ENCODE measurements at places on chromosomes 1 and 21.
A peak's percentile ranks its signal among the peaks of the same experiment; 100 is the strongest.

DNA sequence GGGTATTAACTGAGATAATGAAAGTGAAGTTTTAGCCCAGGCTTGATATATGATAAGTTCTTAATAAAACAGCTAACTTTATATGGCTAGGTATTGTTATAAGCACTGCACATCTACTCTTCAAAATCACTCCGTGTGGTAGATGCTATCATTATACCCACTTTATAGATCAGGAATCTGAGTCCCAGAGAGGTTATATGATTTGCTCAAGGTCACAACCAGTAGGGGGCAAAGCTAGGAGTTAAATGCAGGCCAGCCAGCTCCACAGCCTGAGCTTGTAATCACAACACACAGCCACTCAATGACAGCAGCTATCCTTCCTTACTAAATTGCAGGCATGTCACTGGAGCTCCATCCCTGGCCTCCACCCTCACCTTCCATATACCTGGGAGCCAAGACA is 115.8 kb downstream of the CAPN8 start:
- DNase-seq = no peak

GRCh38 chr1:201111672-201112071 is 554 bp downstream of the CACNA1S start:
- no peak for DNase-seq

GRCh38 chr1:90339811-90340210 is 344.9 kb downstream of the ZNF326 start:
- DNase-seq = no peak

- DNase-seq = no peak
Measured at GRCh38 chr1:26789931-26790330, 2.2 kb downstream of the PIGV start.

DNA sequence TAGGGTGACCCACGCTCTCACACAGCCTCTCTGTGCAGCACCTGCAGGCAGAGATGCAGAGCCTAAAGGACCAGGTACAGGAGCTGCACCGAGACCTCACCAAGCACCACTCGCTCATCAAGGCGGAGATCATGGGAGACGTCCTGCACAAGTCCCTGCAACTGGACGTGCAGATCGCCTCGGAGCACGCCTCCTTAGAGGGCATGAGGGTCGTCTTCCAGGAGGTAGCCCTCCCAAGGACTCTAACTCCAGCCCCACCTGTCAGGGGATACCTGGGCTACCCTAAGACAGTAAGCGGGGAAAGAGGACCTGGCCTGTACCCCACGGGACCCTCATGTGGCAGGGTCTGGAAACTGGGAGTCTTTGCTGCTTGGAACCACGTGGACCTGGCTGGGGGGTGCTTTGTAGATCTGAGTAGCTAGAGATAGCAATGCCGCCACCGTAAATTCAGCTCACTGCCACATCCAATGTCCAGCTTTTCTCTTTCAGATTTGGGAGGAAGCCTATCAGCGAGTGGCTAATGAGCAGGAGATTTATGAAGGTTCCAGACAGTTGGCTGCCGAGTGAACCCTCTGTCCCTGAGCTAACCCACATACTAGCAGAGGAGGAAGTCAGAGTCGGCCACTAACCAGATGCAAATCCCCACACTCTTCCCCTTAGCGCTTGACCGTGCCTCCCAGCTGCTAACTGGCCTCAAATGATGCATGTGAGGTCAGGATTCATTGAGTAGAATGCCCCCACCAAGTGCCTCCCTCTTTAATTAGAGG is 6.5 kb downstream of the RNF207 start:
- DNase-seq = no peak

DNA sequence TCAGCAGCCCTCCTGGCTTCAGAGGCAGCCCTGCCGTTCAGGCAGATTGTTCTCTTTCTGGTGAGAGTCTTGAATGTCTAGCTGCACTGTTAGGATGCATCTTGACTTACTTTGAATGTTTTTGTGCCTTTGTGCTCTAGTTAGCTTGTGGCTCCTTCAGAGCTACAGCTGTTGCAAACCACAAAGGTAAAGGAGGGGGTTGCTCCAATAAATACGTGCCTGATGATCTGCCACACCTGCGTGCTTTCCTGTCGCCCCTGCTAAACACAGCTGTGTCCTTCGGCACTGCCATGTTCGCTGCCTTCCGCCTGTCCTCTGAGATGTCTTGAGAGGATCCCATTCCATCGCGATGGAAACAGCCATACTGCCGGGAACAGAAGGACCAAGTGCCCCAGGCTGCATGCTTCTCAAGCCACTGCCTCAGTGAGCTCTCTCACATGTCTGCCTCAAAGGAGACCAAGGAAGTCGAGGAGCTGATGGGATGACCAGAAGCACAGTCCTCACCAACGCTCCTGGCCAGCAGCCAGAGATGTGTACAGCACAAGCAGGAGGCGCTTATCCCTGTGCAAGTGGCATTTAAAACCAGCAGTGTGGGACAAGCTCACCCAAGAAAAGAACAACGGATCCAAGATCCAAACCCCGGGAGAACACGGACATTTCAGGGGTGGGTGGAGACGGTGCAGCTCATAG is 12.0 kb upstream of the SMIM12 start:
- no peak for DNase-seq

GRCh38 chr1:22114083-22115012 is 28.5 kb downstream of the WNT4 start:
- no peak for DNase-seq

DNA sequence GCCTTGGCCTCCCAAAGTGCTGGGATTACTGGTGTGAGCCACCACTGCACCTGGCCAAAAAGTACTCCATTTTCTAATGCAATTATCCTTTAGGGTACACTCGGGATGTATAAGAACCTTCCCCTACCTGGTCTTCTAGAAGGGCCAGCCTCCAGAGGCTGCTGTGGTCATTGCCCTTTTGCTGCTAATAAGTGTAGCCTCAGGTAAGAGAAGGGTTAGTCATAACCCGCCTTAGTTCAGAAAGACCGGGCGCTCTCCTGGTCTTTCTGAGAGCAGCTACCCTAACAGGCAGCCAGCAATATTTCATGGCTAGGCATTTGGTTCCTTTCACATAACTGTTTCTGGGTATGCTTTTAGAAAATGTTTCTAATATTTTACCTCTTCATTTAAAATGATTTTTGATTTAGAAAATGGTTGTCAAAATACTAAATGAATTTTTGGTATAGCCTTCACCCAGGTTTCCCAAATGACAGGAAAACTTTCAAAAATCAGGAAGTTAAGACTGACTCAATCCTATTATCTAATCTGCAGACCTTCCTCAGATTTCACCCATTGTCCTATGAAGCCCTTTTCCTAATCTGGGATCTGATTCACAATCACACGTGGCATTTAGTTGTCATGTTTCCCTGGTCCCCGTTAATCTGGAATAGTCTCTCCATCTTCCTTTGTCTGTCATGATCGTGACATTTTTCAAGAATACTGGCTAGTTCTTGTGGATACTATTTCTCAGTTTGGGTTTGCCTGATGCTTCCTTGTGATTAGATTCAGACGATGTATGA is 479.0 kb downstream of the SIPA1L2 start:
- DNase-seq = no peak

DNA sequence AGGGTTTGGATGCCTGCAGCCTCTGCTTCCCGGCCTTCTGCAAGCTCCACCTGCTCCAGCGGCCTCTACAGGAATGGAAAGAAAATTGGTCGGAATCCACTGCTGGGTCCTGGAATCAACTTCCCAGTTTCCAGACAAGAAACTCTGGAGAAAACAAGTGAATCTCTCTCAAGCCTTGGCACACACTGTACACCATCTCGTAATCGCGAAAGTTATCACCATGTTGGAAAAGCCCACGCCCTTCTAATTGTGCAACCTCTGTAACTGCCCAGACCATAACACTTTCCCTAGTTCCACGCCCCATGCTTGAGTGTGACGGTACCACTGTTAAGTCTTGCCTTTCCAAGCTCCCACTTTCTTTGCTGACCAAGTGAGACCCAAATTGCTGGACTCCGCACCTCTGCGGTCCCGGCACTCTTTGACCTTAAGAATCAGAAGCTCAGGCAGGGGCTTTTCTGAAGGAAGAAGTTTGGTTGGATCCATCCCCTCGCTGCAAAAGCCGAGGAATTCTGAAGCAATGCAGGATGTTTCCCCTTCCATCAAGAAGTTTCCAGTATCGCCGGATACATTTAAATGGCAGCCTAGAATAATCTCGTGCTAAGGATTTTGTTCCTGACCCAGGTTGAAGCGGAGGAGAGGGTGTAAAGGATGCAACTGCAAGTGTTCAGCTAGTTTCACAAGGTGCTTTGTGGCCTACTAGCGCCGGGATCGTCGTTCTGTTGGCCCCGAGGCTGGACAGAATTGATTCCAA is 6.2 kb downstream of the NR5A2 start:
- DNase-seq = no peak

DNA sequence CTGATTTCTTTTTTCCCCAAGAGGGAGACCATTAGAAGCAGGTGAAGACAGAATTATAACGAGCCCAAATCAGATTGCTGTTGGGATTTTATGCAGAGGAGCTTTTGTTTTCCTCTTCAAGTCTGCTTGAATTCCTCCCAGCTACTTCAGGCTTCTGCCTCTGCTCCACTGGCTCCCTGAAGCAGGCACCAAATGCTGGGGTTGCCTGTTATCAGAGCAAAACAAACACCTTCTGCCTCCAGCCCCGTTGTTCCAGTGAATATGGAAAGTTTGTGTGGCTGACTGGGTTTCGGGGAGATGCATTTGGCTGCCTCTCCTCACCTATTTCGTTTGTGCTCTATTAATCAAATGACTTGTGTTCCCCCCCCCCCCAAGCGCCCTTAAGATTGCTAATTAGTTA is 209.2 kb downstream of the URB2 start:
- DNase-seq = no peak

GRCh38 chr1:162218546-162218945 is 149.1 kb downstream of the NOS1AP start:
- DNase-seq = no peak

GRCh38 chr1:180502361-180503279 is at the start of gene ACBD6:
TSS of gene ACBD6 (minus strand) at chr1:180502577. CDS start at chr1:180502266, 311 bp downstream.
- DNase-seq = peak; percentile 92

DNA sequence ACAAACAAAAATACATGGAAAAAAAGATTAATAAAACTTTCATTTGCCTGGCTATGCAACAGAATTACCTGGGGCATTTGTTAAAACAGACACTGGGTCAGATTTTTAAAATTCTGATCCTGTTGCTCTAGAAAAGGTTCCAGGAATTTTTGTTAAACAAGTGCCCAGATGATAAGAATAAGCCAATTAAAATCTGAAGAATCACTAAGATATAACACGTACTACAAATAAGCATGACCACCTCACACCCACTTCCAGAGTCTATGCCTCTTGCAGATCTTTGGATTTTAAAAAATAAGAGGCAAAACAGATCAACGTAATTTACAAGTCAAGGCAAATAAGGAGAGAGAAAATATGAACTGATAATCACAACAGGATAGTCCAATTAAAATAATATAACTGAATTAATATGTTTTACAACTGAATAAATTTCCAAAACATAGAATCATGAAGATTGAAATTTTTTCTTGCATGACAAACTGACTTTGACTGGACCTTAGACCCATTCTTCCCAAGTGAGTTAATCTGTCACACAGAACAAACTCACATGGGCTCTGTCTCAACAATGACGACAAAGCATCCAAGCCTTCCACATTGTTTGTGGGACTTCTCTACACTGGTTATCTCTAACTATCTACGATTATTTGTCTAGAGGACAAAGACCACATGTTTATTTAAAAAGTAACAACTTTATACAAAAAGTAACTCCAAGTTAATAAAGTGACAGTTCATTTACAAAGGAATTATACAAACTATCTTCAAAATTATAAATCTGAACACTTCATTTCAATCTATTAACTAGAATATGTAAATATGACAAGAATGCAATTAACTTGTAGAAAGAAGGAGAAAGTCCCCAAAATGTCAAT is 56.9 kb downstream of the COP1 start:
- no peak for DNase-seq

- DNase-seq = no peak
Measured at GRCh38 chr21:45534636-45535331, 7.5 kb downstream of the SLC19A1 start.

- no peak for DNase-seq
Measured at GRCh38 chr1:220093361-220094015, 444 bp upstream of the IARS2 start.

DNA sequence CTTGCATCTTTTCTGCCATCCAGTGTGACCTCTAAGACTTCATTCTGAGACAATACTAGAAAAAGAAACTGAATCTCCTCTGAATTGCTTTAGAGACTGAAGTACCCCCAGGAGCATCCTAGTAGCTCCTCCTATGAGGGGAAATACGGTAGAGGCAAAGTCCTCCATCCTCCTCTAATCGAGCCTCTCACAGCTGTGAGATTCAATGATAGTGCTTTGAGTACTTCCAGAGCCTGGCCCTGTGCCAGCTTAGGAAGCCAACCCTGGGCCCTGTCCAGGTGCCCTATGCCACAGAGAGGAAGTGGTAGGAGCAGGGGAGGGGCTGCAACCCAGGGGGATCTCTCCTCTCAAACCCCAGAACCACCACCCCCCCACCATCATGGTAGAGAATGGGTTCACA is 10.7 kb downstream of the RORC start:
- DNase-seq = no peak

- DNase-seq = no peak
Measured at GRCh38 chr1:229411434-229412055, 22.3 kb downstream of the ACTA1 start.

GRCh38 chr1:245485996-245486395 is 331.2 kb downstream of the KIF26B start:
- DNase-seq = no peak

GRCh38 chr1:231266811-231267322 is 25.9 kb downstream of the GNPAT start:
- DNase-seq = no peak

GRCh38 chr21:27047283-27047657 is 80.4 kb upstream of the ADAMTS5 start:
- DNase-seq = no peak

DNA sequence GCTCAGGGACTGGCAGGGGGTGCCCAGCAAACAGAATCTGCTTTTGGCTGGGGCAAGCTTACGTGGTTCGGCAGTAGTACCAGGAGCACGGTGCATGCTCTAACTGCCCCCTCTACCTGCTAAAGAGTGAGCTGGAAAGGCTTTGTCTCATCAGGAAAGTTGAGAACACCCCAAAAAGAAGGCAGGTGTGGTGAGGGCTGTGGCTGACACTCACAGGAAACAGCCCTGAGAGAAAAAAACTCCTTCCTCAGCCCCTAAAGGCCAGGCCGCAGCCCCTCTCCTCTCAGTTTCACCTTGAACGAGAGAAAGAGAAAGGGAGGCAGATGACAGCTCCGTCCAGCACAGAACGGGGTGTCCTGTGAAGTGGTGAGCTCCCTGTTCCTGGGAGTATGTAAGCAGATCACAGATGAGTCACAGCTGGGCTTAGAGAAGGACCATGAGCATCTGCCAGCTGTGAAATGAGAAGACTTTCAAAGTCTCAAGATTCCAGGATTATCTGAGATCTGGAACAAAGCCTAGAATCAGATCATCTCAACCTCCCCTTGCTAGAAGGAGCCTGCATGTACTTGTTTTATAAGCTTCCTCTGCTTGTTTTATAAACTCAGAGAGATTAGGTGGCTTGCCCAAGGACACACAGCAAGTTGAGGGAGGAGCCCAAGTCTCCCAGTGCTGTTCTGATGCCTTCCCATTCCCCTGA is 13.4 kb downstream of the LAPTM5 start:
- DNase-seq = peak; percentile 49

GRCh38 chr1:59718989-59719360 is 95.8 kb upstream of the HOOK1 start:
- DNase-seq = no peak

All from activated CD4-positive, alpha-beta T cell treated with anti-CD3 and anti-CD28 coated beads for 48 hours (primary cell).